ENCODE measurements at places on chromosomes 11 and 22. TPM values are rescaled to one million over a fixed set of nuclear protein-coding genes. Genes with fewer than 3 reads are reported as not detected.
A peak's percentile ranks its signal among the peaks of the same experiment; 100 is the strongest.

The CAPN5 gene
- 0.68 TPM for total RNA-seq

GRCh38 chr22:29596408-29596807 lies 7.0 kb upstream of the NF2 start:
- no peak for DNase-seq

The TESMIN gene
- 2.4 TPM for total RNA-seq

The OR56A1 gene
- total RNA-seq: not detected

DNA sequence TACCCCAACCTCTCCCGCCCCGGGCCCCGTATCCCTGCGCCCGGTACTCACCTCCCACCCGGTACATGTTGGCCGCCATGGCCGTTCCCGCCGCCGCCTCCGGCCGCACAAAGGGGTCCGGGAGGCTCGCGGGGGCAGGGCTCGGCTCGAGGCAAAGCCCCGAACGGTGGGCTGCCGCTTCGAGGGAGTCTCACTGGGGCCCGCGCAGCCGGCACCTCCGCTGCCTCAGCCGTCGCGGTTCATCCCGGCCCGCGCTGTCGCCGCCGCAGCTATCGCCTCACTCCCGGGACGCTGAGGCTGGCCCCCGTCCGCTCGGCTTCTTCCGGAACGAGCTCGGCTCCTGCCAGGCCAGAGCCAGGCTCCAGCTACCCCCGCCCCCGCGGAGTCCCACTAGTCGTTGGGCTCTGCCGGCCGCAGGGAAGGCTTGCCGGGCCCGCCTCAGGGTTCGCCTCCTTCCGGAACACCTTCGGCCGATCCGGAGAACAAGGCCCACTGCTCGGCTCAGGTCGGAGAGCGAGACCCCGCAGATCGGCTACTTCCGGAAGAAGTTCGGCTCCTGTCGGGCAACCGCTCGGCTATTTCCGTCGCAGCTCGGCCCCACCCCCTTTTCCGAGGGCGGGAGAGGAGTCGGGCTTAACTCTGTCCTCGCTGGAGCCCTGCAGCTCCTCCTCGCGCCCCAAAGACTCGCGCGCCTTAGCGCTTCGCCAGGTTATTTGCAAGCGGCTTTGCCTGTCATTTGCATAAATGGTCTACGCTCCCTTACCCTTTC lies at the start of gene MTA2:
TSS of gene MTA2 (minus strand) at position 494 of the 769 bp plus-strand sequence. CDS start at position 79, 415 bp downstream.
- DNase-seq: peak; percentile 97

All from Caki2 (cell line).